ENCODE measurements at places on chromosomes 5 and 9. TPM values are rescaled to one million over a fixed set of nuclear protein-coding genes. Genes with fewer than 3 reads are reported as not detected.

RGS7BP gene
- total RNA-seq: 0.51 TPM

PTPRD gene
- 3.3 TPM for total RNA-seq

ENC1 gene
- 21.8 TPM for total RNA-seq

STK32A gene
- total RNA-seq: 2.8 TPM

SURF4 gene
- total RNA-seq: 295 TPM

OLFM1 gene
- total RNA-seq: 2.0 TPM

CDX1 gene
- total RNA-seq: 0.33 TPM

CDC14B gene
- 46.0 TPM for total RNA-seq

OR1J2 gene
- total RNA-seq: 0.33 TPM
